ENCODE measurements at places on chromosomes 6 and 20.

- DNase-seq = no peak
These were observed 97.1 kb upstream of the MRPS10 start for GRCh38 chr6:42314571-42315258.

- DNase-seq = no peak
These were observed 63.4 kb upstream of the FBXL4 start for GRCh38 chr6:99011151-99011550.

DNA sequence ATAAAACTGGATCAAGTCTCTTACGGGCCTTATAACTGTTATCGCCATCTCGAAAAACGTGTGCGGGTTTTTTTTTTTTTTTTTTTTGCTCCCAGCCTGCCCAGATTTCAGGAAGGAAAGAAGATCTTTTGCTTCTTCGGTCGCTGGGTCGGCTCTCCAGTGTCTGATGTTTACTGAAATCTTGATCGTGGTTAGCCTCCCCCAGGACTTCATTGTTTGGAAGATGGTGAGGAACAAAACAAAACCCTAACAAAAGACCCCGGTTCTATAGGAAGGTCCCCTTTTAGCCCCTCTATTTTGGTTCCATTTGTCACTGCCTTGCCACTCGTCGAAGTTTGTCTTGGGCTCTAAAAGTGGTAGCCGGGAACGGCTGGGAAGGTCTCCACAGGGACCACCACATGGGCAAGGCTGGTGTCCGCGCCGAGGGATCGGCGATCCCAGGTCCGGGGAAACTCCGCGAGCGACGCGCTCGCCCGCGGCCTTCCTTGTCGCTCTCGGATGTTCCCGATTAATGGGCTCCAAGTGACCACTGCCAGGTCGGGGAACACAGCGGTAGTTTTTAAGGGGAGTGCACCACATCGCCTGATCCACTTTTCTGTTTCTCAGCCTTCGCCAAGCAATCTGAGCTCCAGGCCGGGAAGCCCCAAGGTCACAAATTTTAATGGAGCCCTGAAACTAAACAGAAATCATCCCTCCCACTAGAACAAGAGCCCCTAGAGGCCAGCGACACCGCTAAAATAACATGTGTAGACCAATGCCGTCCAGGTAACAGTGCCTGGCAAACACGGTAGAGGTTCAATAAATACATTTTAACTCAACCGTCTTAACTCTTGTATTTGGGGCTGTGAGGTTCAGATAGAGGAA lies 27.0 kb downstream of the TRIM27 start:
- DNase-seq = peak; percentile 9

DNA sequence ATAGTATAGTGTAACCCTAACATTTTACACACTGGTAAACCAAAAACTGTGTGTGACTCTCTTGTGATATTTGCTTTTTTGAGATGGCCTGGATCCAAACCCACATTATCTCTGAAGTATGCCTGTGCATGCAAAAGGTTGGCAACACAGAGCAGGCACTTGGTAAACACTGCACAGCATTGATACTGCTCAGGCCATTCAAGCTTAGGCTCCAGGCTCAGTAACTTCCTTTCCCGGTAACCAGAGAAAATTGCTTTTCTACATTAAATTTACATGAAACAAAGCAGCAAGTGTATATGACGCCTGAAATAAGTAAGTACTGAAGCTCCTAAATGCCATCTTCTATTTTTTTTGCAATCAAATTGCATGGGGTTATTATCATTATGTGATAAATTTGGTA lies 205.7 kb downstream of the EPM2A start:
- no peak for DNase-seq

DNA sequence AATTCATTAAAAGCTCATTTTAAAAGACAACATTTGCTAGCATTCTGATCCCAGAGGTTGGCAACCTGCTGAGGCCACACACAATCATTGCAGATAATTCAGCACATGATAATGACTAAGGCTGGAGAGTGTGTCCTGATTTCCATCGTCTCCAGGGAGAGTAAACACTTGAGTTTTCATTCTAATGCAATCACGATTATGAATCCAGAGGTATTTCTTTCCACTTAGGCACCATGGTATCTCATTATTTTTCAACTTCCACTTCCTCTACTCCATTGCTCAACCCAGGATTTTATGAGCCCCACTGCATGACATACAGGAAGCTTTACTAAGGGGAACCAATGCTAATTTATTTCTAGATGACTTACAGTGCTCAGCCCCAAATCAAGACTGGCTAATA lies 273.8 kb upstream of the AGPAT4 start:
- no peak for DNase-seq

DNA sequence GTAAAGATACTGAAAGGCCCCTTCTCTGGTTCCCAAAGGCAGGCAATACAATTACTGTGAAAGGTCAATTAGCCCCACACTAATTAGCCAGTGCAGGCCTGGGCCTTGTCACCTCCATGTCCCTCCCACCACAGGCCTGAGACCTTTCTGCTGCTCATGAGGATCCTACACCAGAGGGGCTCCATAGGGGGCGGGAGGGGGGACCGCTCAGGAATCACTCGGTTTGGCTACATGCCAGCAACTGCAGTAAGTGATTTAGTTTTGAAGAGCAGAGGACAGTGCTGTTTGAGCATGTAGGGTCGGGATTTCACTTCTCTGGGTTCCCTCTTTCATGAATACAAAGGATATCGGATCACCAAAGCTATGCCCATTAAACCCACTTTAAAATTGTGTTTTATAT lies 455.6 kb downstream of the PRKN start:
- no peak for DNase-seq

- peak; percentile 85 for DNase-seq
These were observed 329.6 kb downstream of the GRIK2 start for GRCh38 chr6:101722991-101723579.

GRCh38 chr6:161792851-161793493 lies 519.1 kb upstream of the AGPAT4 start:
- no peak for DNase-seq

DNA sequence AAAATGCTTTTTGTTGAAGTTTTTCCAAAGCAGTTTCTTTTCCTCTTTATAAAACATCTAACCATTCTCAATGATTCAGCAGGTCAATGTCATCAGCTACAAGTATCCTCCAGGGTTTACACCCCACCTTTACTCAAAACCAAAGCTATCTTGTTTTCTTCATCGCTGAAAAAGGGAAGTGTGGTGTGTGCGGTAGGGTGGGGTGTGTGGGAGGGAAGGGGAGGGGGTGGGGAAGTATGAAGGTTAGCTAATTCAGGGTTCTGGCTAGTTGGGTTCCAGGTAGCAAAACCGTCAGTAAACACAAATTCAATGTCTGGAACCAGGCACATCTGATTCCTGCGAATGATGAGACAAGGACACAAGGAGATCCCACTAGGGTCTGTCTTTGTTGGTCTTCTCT lies 189.6 kb downstream of the GJA10 start:
- no peak for DNase-seq

GRCh38 chr20:12112089-12112474 lies 194.4 kb downstream of the BTBD3 start:
- DNase-seq = no peak

DNA sequence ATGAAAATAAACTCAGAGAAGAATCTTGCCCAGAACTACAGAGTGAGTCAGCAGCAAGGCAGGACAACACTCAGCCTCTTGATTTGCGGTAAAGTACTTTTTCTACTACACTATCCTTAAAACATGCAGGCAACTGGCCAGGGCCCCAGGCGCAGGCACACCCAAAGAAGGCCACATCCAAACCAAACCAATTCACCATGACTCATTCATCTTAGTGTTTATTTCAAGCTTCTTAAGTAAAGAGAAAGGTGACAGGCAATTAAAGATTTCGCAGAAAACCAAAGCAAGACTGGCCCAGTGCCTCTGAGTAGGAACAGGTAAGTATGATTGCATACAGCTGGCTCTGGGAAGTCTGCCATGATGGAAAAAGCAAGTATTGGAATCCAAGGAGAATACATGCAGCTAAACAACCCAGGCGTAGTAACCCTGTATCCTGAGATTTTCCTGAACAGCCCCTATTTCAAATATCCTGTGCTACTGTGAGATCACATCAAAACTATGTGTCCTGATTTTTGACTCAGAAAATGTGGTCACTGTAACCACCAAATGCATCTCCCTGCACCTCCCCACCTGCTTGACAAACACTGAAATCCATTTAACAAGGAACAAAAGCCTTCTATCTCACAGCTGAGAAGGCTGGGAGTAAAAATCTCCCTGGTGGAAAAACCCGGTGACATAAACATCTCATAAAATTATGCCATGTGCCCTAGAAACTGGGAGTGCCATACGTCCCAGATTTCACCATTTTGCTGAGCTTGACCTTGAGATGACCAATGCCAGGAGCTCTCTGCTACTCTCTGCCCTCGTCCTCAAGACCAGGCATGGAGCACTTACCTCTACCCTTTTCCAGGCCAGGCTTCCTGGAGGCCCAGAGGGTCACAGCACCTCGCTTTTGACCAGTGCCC lies 12.4 kb downstream of the WFDC3 start:
- peak; percentile 97 for DNase-seq

GRCh38 chr20:62995898-62996595 lies 10.7 kb downstream of the BHLHE23 start:
- no peak for DNase-seq

DNA sequence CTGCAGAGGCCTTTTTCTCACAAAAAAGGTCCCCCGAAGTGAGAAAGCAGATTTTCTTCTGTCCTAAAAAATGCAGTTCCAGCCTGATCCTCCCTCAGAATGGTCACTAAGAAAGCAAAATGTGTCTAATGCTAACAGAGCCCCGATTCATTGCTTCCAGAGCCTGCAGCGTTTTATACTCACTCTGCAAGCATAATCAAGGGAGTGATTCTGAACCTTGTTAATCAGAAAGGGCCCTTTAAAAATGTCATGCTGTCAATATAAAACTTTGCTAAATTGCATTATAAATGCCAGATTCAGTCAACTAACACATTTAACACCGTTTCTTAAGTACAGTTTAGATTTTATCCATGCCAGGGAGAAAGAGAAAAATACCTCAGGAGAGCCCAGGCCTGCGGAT lies 202.8 kb downstream of the CD83 start:
- DNase-seq = no peak

DNA sequence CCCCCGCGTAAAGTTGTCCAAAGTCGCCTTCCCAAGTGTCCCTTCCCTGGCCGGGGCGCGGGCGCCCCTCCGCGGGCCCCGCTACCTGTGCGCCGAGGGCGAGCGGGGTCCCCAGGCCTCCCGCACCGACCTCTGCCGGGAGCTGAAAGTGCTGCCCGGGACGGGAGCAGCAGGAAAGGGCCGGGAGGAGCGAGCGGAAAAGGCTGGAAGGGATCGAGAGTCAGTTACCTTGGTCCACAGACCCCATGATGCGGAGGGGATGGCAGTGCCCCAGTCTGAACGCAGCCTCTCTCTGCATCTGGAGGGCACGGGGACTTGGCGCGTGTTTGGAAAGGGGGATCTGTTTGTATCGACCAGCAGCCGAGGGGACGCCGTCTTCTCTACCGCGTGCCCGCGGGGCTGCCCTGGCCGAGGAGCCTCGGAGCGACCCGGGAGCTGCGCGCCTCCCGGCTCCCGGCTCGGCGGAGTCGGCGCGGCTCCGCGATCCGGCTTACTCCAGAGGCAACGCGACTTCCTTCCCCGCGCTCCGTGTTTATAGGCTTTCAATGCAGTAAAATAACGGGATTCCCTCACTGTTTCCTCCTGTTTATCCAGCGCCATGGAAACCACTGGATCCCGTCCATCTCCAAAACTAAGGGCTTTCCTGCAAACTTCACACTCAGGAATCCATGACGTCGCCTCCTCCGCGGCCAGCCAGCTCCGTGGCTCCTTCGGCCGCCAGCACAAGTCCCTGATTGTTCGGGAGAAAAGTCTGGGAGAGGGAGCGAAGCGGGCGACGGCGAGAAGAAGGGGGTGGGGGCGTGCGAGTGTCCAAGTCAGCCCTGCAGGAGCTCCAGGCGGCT lies 20.0 kb upstream of the NFATC2 start:
- DNase-seq = peak; percentile 87

GRCh38 chr6:161188547-161189465 lies 85.1 kb downstream of the AGPAT4 start:
- DNase-seq = no peak

GRCh38 chr6:33192105-33192646 lies at the start of gene COL11A2:
TSS of gene COL11A2 (minus strand) at chr6:33192467. CDS start at chr6:33192240, 227 bp downstream.
- DNase-seq = no peak

GRCh38 chr20:55513954-55514353 lies 491.4 kb downstream of the CBLN4 start:
- peak; percentile 71 for DNase-seq

GRCh38 chr6:42781546-42781795 lies 381 bp upstream of the BICRAL start:
- no peak for DNase-seq

DNA sequence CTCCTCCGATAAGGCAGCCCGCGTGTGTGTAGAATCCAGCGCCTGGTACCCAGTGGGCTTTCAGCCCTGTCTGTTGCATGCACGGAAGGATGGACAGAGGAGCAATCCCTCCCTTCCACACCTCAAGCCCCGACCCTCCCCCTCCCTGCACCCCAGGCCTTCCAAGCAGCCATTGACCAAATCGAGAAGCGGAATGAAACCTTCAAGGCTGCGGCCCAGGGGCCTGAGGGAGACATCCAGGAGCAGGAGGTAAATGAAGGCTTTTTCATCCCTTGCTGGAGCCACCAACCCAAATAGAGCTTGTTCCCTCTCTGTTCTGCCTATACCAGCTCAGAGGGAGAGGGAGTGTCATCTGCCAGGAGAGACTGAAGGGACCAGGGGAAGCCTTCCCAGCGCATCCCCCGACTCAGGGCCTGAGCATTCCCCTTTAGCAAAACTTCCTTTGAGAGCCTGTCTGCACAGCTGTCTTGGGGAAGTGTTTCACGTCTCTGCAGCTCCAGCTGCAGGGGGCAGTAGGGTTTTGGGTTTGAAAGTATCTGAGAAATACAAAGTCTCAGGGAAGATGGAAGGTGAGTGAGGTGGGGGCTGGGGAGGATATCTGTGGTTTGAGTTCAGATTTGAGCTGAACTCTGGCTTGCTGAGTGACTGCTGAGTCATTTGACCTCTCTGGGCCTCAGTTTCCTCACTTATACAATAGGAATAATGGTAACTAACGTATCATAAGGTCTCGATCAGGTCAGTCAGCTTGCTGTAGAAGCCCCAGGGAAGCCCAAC lies 16.1 kb downstream of the FGD2 start:
- DNase-seq = peak; percentile 46

- DNase-seq = no peak
These were observed 313.6 kb downstream of the ALDH8A1 start for GRCh38 chr6:134636186-134636799.

- no peak for DNase-seq
These were observed 20.5 kb downstream of the TSHZ2 start for GRCh38 chr20:52992632-52993031.

DNA sequence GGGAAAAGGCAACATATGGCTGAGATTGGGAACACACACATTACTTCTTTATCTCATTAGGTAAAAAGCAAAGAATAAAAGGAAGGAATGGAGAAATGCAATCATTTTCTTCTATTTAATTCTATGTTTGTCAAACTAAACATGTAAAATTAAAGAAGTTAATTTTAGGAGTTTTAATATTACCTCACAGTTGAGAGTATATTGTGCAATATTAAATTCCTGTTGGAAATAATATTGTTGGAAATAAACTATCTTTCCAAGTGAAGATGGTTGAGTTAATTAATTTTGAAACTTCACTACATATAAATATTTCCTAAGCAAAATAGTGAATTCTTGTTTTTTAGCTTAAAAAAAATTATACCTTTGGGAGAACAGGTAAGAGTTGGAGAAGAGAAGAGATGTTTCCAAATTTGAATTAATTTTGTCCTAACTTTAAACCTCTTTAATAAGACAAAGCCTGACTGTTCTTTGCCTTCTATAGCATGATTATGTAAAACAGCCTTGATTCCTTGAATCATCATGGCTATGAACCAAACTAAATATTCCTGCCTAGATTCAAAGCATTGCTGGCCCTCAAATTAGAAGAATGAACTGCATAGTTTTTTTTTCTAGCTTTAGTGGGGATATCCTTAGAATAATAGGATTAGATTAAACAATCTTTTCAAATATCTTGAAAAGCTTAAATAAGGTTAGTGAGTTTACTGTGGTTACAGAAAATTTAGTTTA lies 1349.1 kb upstream of the ADGRB3 start:
- DNase-seq = no peak
